ENCODE measurements at places on chromosomes 7 and 10.

DNA sequence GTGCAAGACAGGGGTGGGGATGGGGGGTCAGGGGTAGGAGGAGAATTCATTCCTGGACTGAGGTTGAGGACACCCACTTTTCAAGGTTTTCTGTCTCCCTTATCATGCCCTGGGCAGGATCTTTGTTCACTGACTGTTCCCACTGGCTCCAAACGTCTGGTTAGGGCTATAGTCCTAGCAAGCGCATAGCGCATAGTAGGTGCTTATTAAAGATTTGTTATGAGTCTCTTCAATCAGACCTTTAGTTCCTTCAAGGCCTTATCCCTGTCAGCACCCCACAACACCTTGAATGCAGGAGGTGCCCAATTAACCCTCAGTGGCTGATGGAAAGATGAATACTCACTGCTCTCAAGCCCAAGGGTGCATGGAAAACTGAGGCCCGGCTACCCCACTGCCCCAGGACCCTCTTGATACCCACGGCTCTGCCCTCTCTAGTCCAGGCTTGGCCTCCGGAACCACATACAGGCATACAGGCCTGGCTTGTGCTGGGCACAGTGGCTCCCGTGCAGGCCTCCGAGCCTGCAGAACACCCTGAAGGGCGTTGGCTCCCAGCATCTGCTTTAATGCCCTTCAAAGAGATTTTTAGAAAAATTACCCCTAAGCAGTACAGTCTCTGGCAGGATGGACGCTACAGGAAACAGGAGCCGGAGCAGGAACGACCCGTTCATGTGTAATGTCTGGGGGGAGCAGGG is 177.7 kb downstream of the SH3PXD2A start:
- no peak for DNase-seq

DNA sequence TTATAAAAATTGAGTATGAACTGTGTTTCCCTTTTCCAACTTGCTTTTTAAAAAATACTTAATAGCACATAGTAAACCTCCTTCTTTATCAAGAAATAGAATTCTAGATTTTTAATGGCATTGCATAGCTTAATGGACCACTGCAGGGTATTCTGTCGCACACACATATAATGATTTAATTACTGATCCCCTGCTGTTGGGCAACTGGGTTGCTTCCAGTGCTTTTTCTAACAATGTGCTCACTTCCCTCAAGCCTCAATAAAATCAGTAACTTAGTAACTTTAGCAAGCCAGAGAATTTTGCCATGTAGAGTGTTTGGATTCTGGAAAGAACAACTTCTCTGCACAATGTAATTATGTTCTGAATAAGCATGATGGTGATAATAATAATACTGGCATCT is 49.1 kb upstream of the PDLIM1 start:
- DNase-seq: no peak

DNA sequence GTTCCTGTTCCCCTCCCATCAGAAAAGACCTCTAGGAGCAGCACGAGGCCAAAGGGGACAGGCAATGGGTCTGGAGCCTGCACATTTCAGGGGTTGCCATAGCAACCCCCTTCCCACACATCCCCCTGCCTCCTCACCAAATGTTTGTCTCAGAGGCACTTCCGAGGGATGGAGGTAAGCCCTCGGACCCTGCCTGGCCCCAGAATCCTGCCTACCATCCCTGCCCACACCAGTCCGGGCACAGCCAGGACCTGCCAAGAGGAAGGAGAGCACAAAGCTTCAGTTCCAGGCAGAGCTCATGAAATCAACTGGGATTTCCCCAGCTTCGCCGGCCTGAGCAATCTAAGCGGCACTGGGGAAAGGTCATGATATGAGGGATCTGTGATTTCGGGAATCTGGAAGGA is 175.0 kb upstream of the PLXNA4 start:
- no peak for DNase-seq

- no peak for DNase-seq
These were observed 361.7 kb downstream of the AUTS2 start for GRCh38 chr7:69959789-69960499.

GRCh38 chr7:33893377-33893776 is 12.0 kb upstream of the BMPER start:
- no peak for DNase-seq

- no peak for DNase-seq
These were observed 101.5 kb downstream of the GRM3 start for GRCh38 chr7:86745013-86745745.

- no peak for DNase-seq
These were observed 119.6 kb downstream of the GLRX3 start for GRCh38 chr10:130255777-130256176.

- no peak for DNase-seq
These were observed 153.6 kb downstream of the PHF14 start for GRCh38 chr7:11127114-11127785.

DNA sequence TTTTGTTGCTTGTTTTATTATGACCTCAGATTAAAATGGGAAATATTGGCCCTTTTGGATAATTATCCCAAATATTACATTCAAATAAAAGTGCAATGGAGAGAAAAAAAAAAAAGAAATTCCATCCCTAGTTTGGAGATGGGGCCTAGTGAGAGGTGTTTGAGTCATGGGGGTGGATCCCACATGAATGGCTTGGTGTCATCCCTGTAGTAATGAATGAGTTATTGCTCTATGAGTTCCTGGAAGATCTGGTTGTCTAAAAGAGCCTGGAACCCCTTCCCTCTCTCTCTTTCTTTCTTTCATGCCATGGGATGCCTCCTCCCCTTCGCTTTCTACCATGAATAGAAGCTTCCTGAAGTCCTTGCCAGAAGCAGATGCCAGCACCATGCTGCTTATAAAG is 44.3 kb downstream of the MSRB2 start:
- DNase-seq: no peak

DNA sequence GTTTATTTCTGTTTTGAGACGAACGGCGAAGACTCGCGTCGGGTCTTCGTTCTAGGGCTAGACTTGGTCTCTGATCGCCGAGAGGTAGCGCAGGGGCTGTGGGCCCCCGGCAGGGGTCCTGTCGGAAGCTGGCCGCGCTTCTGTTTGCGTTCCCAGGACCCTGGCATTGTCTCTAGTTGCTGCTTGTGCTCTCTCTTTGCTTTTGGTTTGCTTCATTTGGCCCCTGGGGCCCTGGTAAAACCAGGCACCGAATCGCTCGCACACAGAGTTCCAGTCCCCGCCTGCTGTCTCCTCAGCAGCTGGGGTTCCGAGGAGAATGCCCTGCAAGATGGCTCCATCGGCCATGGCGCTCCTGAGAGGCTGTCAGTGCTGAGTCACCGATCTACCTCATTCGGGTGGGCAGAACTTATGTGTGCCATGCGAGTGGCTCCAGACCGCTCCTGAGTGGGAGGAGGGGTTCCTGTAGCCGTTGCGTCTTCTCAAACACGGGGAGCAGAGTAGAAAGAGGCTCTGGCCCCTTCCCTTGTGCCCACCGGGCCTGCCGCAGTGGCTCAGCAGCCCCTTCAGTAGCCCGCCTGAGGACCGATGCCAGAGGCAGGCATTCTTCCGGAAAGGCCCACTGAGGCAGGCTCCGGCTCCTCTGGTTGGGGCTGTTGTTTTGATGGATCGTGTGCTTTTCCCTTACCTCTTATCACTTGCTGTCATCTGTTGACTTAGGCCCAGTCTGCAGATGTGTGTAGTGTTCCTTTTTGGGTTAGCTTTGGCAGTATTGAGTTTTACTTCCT is 826 bp downstream of the CHPF2 start:
- DNase-seq: peak; percentile 91

GRCh38 chr10:26554246-26554645 is 116.1 kb downstream of the APBB1IP start:
- no peak for DNase-seq

- no peak for DNase-seq
These were observed 526.6 kb downstream of the ZNF33B start for GRCh38 chr10:42111661-42112330.

DNA sequence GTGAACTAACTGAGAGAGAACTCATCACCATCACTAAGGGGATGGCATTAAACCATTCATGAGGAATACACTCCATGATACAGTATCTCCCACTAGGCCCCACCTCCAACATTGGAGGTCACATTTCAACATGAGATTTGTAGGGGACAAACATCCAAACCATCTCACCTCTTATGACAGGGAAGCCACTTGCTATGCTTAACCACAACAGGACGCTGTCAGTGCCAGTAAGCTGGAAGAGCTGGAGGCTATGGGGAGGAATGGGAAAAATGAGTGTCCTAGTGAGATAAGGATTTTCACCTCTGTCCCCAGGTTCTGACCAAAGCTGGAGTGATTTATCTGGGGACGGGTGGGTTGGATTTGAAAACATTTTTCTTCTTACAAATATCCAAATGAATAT is 17.6 kb downstream of the PLCE1 start:
- DNase-seq: no peak

GRCh38 chr7:14899030-14899429 is 3.5 kb downstream of the DGKB start:
- DNase-seq: no peak

DNA sequence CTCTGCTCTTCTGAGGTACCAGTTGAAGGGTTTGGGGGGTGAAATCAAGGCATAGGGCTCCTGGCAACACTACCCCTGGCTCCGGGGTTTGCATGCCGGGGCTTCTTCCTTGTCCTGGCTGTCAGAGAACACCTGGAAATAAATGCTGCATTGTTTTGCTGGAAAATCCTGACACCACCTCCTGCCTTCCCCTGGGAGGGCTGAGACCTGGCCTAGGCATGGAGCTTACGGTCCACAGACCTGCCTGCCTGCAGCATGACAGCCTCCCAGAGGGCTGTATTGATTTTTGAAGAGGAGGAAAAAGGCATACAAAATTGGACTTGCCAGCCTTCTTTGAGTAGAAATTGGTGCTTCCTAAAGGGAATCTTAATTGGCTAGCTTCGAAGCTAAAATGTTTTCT is 227.1 kb downstream of the MGMT start:
- no peak for DNase-seq

DNA sequence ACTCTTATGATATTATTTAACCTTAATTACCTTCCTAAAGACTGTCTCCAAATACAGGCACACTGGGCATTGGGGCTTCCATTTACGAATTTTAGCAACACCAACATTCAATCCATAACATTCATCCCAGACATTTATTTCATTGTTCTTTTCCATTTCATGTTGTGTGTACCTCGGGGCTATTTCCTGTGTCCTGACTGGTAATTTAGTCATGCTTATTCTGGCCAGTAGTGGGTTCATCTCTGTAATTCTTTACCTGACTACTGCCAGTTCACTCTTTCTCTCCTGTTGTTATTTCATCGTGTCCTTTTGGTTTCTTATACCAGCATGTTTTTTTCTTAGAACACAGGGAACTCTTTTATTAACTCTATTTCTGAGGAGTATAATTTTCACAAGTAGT is 225.7 kb downstream of the PLXDC2 start:
- DNase-seq: no peak

- DNase-seq: no peak
These were observed 104.6 kb upstream of the SFMBT2 start for GRCh38 chr10:7515439-7515838.

DNA sequence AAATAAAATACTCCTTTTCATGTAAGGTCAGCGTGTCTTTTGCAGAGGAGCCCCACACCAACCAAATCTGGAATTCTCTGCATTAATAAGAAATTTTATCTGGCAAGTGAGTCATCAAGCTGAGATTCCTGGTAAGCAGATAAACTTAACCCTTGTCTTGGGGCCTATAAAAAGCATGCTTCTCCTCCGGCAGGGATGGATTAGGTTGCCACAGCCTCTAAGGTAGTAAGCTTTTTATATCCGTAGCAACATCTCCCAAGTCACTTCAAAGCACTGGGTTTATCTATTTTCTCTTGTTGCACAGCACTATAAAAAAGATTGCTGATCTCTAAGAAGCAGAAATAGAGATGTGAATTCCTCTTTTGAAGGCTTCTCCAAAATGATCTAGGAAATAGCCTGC is 202.8 kb upstream of the NOBOX start:
- no peak for DNase-seq

GRCh38 chr7:37275078-37275710 is 173.5 kb downstream of the ELMO1 start:
- no peak for DNase-seq

DNA sequence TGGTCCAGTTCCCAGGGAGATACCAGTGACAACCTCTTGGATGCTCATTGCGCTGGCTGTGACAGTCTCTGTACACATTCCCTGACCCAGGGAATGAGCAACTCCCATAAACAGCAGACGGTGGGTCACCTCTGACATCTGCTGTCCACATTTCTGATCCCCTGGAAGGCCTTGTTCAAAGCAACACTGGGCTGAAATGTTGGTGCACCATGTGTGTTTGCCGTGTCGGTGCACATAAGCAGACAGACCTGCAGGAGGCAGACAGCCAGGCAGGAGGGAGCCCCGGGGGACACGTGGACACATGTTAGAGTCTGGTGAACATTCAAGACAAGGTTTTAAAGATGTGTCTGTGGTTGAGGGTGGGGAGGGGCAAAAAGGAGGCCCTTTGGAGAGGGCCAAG is 254.9 kb downstream of the PLXNA4 start:
- no peak for DNase-seq

DNA sequence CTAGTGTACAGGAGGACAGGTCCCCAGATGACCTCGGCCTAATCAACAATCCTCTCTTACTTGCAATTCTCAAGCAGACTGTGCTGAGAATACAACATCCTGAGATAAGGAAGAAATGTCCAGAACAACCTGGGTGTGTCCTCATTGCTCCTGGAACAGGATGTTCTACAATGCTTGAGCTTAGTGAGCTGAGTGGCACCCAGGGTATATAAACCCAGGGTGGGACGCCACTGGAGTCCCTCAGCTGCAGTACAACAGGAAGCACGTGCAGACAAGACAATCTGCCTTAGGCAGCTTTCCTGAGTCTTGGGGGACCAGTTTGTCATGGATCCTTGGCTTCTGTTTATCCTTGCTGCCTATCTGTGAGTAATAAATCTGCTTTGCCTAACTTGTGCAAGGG is 27.7 kb upstream of the SLC25A13 start:
- no peak for DNase-seq

DNA sequence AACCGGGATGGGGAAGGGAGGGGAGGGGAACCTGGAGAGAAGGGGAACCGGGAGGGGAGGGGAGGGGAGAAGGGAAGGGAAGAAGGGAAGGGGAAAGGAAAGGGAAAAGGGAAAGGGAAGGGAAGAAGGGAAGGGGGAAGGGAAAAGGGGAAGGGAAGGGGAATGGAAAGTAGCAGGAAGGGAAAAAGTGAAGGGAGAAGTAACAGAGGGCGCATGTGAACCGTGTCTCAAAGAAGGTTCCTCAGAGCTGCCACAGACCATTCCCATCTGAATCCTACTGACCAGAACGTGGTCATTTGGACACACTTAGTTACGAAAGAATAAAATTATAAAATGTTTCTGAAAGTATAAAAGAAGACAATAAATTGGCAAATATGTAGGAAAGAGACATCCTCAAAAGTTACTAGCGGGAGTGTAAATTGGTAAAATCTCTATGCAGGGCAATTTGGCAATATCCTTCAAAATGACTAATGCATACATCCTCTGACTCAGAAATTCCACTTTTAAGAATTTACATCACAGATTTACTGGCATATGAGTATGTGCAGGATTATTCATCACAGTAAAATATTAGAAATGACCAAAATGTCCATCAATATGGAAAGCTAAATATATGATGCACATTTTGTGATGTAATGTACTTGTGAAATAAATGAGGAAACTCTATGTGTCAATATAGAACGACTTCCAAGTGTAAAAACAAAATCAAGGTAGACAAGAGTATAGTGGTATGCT is 12.9 kb downstream of the C10orf67 start:
- DNase-seq: no peak
